GM18507 (cell line): ENCODE measurements at places on chromosomes 5 and 9.

- no peak for DNase-seq
Observed at GRCh38 chr9:95211028-95211427, 106.5 kb downstream of the FANCC start.

DNA sequence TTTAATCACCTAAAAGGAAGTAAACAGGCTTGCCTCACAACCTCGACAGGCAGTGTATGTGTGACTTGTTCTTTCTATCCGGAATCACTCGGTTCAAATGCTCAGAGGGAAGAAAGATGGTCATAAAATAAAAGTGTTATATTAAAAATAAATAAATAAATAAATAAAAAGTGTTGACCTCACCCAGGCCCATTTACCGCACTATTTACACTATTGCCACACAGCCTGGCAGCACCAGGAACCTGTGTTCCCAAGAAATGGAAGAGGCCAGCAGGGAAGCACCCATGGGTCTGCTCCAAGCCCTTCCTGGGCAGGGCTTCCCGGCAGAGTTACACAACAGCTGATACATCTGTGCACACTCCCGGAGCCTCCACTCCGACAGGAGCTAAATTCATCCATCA is 127.9 kb downstream of the EFNA5 start:
- no peak for DNase-seq

GRCh38 chr5:52148679-52149078 is 639.0 kb upstream of the ITGA1 start:
- DNase-seq = no peak

GRCh38 chr5:159777049-159777660 is 139.1 kb upstream of the ADRA1B start:
- DNase-seq = no peak

- DNase-seq = no peak
Observed at GRCh38 chr5:110054240-110054639, 364.5 kb downstream of the MAN2A1 start.

GRCh38 chr9:129400001-129400970 is 220.6 kb downstream of the C9orf50 start:
- no peak for DNase-seq

DNA sequence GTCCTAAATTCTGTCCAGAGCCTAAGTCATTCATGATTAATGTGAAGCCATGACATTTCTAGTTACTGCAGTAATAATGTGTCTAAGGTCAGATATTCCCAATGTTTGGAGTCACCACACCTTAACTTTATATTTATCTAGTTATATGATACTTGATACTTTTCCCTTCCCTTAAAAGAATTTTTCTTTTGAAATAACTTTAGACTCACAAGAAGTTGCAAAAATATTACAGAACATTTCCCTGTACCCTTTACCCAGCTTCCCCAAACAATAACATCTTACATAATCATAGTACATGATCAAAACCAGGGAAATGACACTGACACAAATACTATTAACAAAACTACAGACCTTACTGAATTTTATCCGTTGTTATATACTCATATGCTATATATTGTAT is 150.0 kb upstream of the GNA14 start:
- no peak for DNase-seq

DNA sequence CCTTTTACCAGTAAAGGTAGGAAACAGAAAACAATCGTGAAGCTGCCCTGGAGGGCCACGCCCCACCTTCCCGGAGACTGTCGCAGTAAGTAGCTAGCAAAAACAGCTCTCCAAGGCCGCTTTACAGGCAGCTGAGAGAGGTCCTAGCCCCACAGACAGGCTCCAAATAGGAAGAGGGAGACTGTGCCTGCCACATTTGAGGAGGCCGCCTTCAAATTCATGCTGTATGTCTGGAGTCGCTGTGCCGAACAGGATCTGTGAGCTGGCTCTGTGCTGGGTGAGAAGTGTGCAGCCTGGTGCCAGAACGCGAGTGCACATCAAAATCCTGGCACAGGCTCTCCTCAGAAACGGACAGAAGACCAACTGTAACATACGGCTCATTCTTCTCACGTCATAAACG is 582.2 kb downstream of the CETN3 start:
- DNase-seq = no peak

- DNase-seq = no peak
Observed at GRCh38 chr9:12368569-12368968, 324.6 kb upstream of the TYRP1 start.

DNA sequence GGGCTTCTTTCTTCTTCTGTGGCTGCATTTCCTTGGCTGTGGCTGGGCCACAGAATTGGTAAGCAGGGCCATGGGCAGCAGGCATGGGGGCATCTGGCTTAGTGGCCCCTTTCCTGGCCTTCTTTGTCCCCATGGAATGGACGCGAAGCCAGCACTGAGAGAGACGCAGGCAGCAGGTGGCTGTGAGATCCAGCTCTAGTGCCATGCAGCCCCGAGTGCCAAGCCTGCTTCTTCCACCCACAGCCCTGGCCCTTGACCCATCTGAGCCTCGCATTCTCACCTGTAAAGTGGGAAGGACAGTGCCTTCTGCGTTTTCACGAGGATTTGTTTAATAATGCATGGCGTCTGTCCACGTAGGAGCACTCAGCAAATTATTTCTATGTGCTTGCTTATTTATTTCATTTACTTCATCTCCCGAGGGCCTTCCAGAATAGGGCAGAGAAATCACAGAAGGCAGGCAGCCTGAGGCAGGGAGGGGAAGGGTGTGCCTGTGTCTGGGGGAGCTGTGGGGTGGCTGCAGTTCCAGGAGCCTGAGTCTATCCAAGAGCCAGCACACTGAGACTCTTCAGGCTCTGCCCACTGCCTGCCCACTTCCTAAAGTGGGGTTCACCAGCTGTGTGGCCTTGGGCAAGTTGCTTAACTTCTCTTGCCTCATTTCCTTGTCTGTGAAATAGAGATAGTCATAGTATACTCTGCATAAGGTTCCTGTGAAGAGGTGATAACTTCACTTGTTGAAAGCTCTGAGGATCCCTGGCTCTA is 55.2 kb downstream of the NTNG2 start:
- DNase-seq = no peak

- DNase-seq = no peak
Observed at GRCh38 chr5:35859101-35859661, 2.5 kb downstream of the IL7R start.

DNA sequence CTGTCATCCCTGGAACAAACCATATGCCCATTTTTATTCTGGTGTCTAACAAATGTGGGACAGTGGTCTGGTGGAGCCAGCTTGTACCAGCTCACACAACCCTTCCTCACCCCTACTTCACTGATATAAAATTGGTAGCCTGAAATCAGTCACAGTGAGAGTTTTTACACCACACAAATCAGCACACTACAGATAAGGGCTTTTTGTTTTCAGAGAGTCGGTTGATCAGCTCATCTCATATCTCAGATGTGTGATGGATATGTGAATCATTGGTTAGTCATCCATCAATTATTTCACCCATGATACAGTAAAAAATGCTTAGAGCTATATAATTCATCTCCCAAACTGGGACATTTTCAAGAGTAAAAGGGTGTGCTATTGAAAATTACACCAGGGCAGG is 529.2 kb downstream of the EBF1 start:
- DNase-seq = no peak

DNA sequence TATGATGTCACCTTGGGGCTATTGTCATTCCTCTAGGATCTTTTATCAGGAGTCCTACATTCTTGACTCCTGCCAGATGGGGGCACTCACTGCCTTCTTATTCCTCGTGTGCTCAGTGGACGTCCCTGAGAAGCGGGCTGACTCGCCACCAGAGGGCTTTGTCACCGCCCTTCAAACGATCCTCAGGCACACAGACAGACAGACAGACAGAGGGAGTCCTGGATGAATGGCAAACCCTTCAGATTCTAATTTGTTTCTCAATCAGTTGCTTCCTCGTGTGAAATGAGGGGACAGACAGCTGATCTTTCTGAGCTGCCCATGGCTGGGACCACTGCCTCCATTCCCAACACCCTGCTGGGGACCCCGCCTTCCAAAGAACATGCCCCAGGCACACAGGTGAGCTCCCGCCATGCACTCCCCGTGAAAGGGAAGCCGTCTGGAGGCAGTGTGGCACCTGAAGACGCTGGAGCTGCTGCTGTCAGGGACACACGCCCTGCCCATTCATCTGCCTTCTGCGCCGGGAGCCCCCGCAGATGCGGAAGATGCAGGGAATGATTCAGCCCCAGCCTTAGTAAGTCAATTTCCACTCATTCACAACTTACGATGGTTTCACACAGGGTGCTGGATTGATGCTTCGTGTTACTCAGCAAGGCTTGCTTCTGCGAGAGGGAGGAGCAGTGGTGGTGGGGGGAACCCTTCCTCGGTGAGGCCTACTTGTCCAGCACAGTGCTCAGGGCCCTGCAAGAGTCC is 24.9 kb upstream of the SH3PXD2B start:
- peak; percentile 68 for DNase-seq

GRCh38 chr9:72775570-72775969 is 177.3 kb downstream of the ALDH1A1 start:
- no peak for DNase-seq

DNA sequence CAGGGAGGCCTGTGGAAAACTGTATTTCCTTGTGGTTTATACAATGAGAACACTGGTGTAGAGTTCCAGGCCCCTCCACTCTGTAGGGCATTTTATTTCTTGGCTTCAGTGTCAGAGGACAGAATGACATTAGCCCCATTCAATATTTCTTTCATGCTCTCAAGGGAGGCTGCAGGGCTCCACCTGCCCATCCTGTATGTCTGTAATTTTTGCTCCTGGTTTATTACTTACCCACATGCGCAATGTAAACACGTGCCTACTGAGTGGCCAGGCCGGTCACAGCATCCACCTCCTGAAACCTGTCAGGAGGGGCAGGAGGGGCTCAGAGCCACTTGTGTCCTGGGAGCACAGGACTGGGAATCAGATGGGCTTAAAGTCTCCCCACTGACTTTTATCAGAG is 82.4 kb downstream of the GADD45G start:
- DNase-seq = no peak

DNA sequence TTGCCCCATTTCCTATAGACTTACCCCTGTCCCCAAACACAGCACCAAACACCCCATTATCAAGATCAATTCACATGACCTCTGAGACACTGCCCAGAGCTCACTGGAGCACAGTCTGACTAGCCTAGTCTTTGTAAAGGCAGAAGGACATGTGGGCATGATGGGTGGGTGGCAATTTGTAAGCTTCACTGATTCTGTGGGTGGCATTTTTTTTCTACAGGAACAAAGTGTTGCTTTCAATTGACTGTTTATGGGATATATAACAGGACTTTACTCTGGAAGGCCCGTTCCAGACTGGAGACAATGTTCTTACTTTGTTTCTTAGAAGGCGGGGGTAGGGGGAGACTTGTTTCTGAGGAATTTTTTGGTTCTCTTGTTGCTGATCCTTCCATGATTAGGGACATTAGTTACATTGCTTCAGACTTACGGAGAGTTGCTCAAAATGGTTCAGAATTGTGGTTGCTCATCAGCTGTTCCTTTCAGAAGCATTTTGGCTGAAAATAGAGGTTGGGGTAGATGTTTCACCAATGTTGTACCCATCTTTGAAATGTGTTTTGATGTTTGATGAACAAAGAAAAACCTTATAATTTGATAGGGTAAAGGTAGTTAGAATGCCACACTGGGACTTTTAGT is 20.2 kb downstream of the NNT start:
- no peak for DNase-seq

DNA sequence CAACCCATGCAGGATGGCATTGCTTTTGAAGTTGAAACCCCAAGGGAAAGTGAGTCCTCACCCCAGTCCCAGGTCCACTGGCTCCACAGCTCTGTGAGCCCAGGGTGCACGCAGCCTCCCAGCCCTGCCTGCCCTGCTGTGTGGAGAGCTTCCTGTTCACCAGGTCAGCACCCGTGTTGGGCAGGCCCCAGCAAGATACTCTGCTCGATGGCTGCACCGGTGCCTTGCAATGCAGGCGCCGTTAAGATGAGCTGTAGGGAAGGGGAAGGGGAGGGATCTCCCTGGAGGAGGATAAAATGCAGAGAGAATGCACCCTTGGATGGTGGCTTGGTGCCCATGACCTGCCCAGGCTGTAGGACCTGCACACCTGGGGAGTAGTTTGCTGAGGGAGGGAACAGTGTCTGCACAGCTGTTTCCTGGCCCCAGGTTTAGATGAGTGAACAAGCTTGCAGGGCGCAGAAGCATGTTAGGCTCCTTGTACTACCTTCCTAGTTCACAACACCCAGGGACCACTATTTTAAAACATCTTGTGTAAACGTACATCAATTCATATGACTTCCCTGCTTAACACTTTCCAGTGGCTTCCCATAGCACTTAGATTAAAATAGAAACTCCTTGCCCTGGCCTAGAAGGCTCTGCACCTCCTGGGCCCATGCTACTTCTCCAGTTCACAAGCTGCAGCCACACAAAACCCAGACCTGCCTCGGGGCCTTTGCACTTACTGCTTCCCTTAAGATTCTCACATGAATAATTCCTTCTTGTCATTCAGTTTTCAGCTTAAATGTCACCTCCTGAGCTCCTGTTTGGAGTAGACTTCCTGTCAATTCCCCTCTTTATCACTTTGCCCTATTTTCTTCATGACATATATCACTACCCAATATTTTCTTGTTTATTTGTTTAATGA is 19.6 kb downstream of the FAT2 start:
- no peak for DNase-seq

DNA sequence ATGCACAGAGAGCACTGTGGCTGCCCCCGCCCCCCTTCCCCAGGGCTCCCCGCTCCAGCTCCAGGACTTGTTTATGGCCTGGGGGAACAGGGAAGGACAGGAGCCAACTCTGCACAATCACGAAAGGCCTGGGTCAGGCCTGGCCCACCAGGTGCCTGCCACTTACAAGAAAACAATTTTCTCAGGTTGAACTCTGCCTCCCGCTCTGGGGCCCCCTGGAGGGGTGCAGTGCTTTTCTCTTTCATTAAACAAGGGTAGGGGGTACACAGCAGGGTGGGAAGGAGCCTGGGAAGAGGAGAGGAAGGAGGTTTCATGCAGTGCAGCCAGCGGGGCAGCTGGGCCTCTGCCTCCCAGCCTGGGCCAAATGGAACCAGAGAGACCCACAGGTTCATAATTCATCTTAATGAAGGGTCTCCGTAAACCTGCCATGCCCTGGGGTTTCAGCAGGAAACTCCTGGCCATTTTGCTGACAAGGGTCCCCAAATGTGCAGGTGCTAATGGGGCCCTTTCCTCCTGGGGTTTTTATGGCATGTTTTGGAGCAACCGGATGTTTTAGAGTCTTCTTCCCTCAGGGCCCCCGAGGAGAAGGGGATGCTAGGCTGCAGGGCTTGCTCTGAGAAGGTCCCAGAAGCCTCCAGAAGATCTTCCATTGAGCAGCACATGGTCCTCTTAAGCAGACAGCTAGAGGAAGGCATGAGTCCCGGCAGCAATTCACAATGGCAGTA is 219.8 kb downstream of the SLIT3 start:
- no peak for DNase-seq

- DNase-seq = no peak
Observed at GRCh38 chr9:126962336-126962735, 47.8 kb downstream of the RALGPS1 start.

GRCh38 chr5:54093861-54094260 is 216.5 kb downstream of the ARL15 start:
- DNase-seq = no peak

GRCh38 chr5:4802044-4802443 is 338.1 kb upstream of the ADAMTS16 start:
- DNase-seq = no peak
